Osteocyte (in vitro differentiated cells): ENCODE measurements at places on chromosomes 7 and 10.

DNA sequence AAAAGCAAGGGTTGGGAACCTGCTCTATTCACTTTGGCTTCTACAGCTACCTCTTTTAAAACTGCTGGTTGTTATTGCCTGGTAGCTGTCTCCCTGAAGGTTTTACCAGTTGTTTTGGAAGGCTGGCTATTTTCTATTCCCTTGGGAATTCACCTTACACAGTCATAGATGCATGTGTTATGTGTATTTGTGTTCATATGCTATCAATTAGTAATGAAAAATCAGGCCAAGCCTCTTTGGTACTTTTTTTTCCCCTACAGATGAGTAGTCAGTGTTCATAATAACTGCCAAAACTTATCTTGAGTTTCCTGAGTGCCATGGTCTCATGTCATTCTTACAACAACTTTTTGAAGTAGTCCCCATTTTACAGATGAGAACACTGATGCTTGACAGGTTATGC is 738.0 kb upstream of the GALNT17 start:
- DNase-seq: no peak

GRCh38 chr10:46526682-46527038 is 29.8 kb downstream of the GPRIN2 start:
- no peak for DNase-seq

DNA sequence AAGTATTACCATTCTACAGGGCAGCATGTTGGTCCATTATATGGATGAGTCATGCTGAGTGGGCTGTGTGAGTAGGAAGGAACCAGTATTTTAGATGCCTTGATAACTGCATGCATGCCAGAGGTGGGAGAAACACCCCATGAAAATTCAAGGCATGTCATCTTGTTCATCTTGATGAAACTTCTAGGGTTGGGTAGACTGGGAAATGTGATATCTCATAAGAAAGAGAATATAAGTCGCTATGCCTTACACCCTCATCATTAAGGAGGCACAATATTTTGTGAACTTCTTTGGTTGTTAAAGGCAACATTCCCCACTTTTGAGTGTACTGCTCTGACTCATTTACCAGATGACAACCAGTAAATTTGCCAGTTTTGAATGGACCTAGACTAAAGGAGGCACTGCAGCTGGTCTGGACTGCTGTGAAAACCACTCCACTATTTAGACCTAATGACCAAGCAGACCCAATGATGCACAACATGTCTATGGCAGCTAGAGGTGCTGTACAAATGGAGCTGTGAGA is 48.0 kb downstream of the ZNF365 start:
- DNase-seq: no peak

DNA sequence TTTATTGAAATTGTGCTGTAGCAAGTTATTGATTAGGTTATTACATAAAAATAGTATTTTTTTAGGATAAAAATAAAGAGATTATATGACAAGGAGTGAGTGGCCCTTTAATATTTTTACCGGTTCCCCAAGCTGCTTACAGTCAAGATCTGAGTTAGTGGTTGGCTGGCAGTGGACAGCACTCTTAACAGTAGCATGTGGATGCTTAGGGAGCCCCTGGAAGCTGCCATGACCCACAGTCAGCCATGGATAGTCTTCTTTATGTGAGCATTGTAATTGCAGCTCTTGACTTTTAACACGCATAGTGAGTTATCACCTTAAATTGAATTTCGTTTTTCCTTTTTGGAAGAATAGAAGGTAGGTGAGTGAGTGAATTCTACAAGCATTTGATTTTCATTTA is 22.1 kb downstream of the RAB18 start:
- no peak for DNase-seq

- no peak for DNase-seq
Observed at GRCh38 chr7:83156006-83156405, 6.7 kb downstream of the PCLO start.

- no peak for DNase-seq
Observed at GRCh38 chr7:74527842-74528241, 74.1 kb downstream of the GTF2IRD1 start.

GRCh38 chr10:112132435-112132834 is 51.1 kb downstream of the GPAM start:
- DNase-seq: no peak

GRCh38 chr7:66307591-66308215 is 102.6 kb downstream of the TPST1 start:
- DNase-seq: no peak

- no peak for DNase-seq
Observed at GRCh38 chr7:87875151-87876039, 765 bp downstream of the SLC25A40 start.

DNA sequence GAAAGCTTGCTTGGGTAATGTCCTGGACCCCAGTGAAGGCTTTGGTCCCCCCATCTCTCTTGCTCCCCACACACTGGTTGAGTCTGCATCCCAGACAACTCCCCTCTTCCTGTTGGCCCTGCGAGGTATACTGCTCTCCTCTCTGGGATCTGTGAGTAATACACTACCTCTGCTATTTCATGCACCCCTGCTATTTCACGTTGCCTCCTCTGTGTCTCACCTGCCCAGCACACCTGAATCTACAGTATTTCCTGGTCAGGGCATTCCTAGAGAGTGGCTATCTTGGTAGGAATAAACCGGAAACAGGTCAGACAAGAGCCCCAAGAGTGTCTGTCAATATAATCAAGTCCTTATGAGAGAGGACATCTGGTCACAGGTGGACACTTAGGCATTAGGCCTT is 114.3 kb upstream of the ODAD2 start:
- DNase-seq: no peak

GRCh38 chr7:98785929-98786571 is 83.8 kb downstream of the TMEM130 start:
- DNase-seq: no peak

GRCh38 chr7:11210374-11210773 is 236.7 kb downstream of the PHF14 start:
- no peak for DNase-seq

DNA sequence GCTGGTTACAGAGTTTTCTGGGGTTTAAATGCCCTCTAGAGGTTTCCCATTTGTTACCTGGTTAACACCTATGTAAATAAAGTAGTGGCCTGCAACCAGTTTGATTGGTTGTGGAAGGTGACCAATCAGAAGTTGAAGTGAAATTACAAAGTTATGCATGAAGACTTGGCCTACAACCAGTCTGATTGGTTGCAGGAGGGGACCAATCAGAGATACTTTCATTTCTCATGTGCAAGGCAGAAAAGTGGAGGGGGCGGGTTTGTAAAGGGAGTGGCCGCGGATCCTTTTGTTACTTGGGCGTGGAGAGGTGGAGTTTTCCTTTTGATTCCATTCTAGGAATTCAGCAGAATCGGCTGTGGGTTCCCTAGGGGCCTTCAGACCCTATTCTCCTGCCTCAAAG is 80.8 kb downstream of the SEC23IP start:
- DNase-seq: no peak

- DNase-seq: no peak
Observed at GRCh38 chr7:105680505-105681187, 99.4 kb upstream of the EFCAB10 start.

GRCh38 chr7:28823582-28823981 is 134.5 kb downstream of the TRIL start:
- no peak for DNase-seq

DNA sequence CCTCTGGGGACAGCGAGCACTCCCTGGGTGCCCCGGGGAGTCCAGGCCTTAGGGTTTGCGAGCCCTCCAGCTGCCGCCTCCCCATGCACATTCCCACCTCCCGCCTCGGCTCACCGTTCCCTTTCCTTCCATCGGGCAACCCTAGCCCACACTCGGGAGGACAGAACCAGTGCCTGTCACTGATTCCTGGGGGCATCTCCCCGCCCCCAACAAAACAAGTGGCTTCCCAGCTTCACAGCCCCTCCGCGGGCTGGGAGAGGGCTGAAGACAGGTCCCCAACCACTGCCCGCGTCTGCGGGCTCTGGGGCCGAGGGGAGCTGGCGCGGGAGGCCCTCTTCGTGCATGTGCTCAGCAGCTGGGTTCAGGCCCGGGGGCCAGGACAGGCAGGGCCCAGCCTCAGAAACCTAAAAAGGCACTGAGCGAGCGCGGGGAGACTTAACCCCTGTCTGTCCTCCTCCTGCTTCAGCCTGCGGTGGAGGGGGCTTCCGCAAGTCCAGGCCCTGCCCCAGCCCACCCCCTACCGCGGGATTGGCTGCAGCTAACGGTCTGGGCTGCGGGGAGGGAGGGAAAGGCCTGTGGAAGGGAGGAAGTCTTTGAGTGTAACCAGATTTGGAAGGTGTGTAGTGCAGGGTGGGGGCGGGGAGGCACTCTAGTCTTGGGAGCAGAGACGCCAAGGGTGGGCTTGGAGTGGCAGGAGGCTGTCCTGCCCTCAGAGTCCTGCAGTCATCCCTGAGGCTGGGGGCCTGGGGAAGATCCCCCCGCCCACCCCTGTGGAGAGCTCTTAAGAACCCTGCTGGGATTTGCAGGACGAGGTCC is 1.2 kb downstream of the FLNC start:
- no peak for DNase-seq
